ENCODE measurements at places on chromosomes 16 and 17.

- DNase-seq = no peak
These were observed 1.0 kb downstream of the SPAG5 start for GRCh38 chr17:28597606-28598383.

DNA sequence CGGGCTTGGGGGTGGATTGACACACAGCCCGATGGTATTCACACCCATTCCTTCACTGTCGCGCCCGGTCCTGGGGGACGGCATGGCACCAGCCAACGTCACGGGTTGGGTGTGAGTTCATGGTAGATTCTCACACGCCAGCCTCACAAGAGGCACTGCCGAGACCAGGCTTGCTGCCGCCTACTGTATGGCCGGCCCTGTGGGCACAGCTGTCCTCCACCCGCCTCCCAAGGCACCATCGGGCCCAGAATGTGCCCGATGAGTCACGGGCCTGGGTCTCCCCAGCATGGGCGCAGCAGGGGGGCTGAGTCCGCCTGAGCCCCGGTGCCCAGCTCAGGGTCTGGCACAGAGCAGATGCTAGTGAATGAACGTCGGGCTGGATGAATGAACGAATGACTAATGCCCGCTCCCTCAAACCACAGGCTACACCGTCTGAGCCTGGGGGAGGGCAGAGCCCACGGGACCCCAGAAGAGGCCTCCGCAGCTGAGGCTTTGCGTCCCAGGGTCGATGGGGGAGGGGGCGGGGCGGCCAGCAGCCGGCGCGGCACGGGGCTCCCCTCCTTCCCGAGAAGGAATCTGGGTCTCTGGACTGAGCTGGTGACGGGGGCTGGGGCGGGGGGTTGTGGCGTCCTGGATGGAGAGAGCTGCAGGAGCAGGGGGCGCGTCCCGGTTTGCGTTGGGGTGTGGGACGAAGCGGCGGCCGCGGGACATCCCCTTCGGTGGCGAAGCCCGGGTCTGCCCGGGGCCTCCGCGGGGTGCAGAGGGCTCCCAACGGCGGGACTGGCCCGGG lies 829 bp downstream of the PITPNM3 start:
- DNase-seq = no peak

GRCh38 chr16:47065766-47066688 lies 77.7 kb downstream of the NETO2 start:
- no peak for DNase-seq

GRCh38 chr17:64004903-64005733 lies 7.0 kb downstream of the PRR29 start:
- no peak for DNase-seq

- DNase-seq = no peak
These were observed 355.8 kb downstream of the SOX9 start for GRCh38 chr17:72476575-72476986.

GRCh38 chr17:68953340-68953997 lies 1.7 kb downstream of the ABCA8 start:
- no peak for DNase-seq

- no peak for DNase-seq
These were observed 33.6 kb upstream of the XYLT2 start for GRCh38 chr17:50312308-50312707.

DNA sequence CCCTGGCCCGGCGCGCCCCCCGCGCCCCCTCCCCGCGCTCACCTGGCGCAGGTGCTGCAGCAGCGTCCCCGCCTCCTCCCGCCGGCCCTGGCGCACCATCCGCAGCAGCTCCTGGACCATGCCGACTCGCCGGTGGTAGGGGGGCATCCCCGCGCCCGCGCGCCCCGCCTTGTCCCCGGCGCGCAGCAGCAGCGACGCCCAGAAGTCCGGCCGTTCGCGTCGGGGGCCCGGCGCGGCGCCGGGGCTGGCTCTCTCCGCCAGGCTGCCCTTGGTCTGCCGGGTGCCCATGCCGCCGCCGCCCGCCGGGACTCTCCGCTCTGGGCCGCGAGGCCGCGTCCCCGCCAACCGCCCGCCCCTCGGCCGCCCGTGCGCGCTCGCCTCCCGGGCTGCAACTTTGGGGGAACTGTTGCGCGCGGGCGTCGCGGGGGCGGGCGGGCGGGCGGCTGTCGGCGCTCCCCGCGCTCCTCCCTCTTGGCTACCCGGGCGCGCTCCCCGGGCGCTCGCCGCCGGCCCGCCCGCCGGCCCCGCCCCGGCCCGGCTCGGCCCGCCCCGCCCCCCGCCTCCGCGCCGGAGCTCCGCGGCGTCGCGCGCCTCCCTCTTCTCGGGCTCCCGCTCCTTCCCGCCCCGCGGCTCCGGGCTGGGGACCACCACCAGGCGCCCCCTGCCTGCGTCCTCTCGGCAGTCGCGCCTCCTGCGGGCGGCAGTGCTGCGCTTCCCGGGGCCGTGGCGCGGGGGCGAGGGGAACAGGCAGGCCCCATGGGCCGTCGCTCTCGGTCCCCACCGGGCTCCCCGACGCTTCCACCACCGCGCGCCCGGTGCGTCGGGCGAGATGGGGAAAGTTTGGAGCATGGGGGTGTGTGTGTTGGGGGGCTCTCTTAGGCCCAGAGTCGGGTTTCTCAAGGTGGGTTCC lies at the start of gene LRRC75A:
Gene LRRC75A, minus strand, starts transcription at position 491 of the 910 bp plus-strand sequence. Its CDS starts 203 bp downstream, at position 288.
- DNase-seq = peak; percentile 15

- no peak for DNase-seq
These were observed 114.7 kb downstream of the NOG start for GRCh38 chr17:56708220-56708558.

- no peak for DNase-seq
These were observed 1.7 kb downstream of the FZD2 start for GRCh38 chr17:44558710-44559633.

GRCh38 chr16:48546774-48547173 lies 63.2 kb downstream of the N4BP1 start:
- DNase-seq = no peak

GRCh38 chr16:79437764-79438751 lies 162.5 kb downstream of the MAF start:
- DNase-seq = no peak

GRCh38 chr17:78418326-78419026 lies 40.0 kb downstream of the PGS1 start:
- DNase-seq = no peak

GRCh38 chr16:46862555-46863447 lies 21.4 kb upstream of the GPT2 start:
- no peak for DNase-seq

- DNase-seq = peak; percentile 38
These were observed 18.4 kb upstream of the MRPS23 start for GRCh38 chr17:57868007-57868909.

DNA sequence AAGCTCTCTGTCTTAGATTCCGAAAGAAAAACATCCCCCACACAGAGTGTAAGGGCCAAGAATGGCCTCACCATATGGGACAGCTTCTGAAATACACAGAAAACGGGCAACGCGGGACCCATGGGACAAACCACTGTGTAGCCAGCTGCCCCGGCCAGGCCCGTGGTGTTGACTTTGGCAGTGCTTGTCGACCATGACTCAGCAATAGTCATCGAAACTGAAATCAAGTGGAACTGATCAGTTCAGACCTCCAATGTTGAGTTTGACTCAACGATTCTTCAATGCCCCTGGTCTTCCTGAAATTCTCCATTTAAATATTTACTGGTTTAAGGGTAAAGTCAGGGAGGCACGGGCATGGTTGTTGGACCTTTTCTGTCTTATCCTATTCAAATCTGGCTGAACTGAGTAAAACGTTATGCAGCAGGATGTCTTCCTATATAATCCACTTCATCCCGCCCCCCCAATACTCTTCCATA lies 27.5 kb downstream of the ZFHX3 start:
- no peak for DNase-seq

DNA sequence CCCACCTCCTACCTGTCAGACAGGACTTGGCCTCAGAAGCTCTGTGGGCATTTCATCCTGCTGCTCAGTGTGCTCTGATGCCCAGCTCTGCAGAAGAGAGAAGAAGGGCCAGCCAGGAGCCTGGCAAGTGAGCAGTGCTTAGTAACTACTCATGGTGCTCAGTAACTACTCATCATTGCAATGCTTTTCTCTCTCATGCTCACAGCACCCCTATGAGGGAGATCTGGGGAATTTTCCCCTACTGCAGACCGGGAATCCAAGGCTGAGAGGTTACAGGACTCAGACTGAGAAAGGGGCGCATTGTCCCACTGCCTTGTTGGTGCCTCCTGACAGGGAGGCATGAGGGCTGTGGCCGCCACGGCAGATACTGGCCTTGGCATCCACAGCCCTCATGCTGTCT lies 261.1 kb downstream of the C16orf95 start:
- no peak for DNase-seq

DNA sequence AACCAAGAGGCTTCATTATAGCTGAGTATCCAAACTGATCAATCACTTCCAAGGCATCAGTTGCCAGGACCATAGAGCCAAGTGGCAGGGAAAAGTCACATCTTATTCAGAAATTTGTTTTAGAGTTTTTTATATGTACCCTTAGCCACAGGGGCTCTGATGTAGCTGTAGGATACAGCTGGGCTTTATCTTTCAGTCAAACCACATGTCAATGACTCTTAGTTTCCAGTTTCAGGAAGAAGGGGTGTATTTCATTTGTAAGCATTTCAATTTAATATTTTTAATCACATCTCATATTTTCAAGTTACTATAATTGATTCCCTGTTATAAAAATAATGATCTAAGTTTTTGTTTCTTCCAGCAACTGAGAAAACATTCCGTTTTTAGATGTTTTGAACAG lies 2.9 kb upstream of the FLCN start:
- no peak for DNase-seq

DNA sequence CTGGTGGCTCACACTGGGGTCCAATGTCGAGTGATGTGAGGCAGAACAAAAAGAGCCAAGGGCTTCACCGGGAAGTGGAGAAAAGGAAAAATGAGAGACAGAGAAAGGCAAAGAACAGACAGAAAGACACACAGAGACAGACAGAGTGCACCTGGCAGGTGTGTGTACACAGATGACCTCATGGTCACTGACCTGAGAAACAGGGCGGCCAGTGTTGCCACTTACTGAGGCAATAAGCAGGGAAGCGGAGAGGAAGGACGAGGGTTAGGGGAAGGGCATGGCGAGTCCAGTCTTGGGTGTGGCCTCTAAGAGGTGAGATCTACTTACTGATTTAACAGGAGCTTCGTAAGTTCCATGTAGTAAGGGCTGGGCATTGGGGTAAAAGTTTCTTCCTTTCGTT lies 7.5 kb downstream of the GINS2 start:
- DNase-seq = no peak

- DNase-seq = no peak
These were observed 22.2 kb upstream of the CLEC18C start for GRCh38 chr16:70151391-70151790.

- DNase-seq = no peak
These were observed 106.2 kb downstream of the CLEC16A start for GRCh38 chr16:11050536-11050935.

GRCh38 chr17:46089389-46089965 lies 90.4 kb downstream of the STH start:
- no peak for DNase-seq

GRCh38 chr17:8887834-8888703 lies 20.6 kb upstream of the PIK3R6 start:
- DNase-seq = no peak

DNA sequence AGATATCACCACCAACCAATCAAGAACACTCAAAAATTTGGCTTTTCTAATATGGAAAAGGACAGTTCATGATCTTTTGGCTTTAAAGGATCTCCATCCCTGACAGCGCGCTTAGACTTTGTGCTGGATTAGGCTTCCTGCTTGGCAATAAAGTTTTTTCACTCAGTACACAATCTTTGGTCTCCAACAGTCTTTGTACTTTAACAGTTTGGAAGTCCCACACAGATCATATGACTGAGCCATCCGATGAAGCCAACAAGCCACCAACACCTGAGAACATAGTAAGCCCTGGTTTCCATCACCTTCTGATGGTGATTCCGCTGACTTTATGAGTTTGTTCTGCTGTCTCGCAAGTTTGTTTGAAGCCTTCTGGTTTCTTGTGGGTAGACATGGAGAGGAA lies 34.3 kb downstream of the SMURF2 start:
- DNase-seq = no peak

GRCh38 chr16:82846806-82847205 lies 220.0 kb downstream of the CDH13 start:
- DNase-seq = no peak

DNA sequence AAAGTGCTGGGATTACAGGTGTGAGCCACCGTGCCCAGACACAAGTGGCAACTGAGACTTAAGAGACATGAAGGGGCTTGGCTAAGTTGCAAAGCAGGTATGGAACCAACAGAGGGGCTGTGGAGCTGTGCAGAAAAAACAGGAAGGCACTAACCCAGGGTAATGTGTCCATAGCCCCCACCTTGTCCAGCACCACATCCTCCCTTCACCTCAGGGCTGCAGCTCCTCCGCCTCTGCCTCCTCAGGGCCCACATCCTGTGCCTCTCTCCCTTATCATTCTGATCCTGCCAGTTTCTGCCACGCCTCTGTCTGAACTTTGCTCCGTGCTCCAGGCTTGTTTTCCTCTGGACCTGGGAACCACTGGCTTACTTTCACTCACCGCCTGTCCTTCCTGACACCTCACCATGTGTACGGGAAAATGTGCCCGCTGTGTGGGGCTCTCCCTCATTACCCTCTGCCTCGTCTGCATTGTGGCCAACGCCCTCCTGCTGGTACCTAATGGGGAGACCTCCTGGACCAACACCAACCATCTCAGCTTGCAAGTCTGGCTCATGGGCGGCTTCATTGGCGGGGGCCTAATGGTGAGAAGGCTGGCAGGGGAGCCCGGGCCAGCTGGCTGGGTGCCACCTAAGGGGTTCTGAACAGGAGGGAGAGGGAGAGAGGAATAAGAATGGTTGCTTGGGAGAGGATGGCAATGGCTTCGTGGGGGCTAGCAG lies at the start of gene TM4SF5:
Gene TM4SF5, plus strand, starts transcription at position 368 of the 716 bp plus-strand sequence. Its CDS starts 37 bp downstream, at position 405.
- no peak for DNase-seq

- DNase-seq = no peak
These were observed 25.9 kb upstream of the SMURF2 start for GRCh38 chr17:64687961-64688360.

DNA sequence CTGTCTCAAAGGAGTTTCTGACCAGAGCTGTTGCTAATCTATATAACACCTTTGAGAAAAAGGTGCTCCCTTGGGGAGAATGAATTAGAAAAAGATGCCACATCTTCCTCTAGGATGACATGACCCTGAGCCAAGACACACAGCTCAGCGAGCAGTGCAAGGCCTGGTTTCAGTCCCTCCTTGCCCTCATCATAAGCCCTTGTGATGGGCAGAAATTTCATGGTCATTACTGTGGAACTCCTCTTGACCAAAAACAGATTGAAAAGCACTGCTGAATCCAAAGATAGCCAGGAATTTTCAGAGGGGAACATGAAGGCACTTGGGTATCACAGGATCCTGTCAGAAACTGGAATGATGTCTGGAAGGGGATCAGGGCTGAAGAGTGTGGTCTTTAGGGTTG lies 74.1 kb upstream of the IRX6 start:
- DNase-seq = no peak

All from thymus (tissue), 14 donors.